ENCODE measurements at places on chromosomes 13 and 19.
A peak's percentile ranks its signal among the peaks of the same experiment; 100 is the strongest.

DNA sequence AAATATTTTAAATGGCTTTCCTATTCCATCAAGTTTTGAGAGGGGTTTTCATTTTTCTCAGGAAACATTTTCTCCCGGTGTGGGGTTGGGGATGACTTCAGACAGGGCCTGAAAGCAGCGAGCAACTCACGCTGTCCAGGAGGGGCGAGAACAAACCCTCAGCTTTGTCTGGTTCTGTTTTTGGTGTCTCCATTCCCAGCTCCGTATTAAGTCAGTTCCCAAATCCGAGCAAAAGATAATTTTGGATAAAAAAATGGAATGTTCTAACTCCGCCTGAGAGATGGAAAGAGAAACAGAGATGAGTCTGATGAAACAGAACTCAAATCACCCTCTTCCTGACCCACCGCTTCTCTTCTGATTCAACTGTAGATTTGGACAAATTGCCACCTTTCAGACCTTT, 38.4 kb downstream of the RFX2 start:
- DNase-seq, result no peak

DNA sequence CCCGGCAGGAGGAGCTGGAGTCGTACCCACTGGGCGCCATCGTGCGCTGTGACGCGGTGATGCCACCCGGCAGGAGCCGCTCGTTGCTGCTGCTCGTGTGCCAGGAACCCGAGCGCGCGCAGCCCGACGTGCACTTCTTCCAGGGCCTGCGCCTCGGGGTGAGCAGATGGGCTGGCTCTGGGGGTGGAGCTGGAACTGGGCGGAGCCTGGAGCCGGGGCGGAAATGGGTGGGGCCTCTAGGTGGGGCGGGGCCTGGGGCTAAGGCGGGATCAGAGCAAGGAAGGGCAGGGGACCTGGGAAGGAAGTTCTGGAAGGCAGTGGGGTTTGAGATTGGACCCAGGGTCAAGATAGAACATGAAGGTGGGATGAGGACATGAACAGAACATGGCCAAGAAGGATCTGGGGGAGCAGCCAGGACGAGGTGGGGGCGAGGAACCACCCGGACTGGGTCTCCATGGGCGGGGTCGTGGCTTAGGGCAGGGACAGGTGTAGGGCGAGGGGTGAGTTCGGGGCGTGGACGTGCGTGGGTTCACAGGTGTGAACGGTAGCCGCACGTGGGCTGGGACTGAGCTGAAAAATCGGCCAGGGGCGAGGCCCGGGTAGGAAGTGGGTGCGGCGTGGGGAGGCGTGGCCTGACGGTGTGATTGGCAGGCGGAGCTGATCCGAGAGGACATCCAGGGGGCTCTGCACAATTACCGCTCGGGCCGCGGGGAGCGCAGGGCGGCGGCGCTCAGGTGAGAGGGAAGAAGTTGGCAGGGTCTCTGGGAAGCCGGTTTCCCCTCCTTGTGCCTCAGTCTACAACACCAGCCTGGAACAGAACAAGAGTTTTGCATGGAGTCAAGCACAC, 4.7 kb downstream of the EPS8L1 start:
- no peak for DNase-seq

- DNase-seq, result peak; percentile 85
Observed at GRCh38 chr13:41193919-41194824, at the start of gene KBTBD7. Gene KBTBD7, minus strand, starts transcription at chr13:41194569. Its CDS starts 312 bp downstream, at chr13:41194257.

DNA sequence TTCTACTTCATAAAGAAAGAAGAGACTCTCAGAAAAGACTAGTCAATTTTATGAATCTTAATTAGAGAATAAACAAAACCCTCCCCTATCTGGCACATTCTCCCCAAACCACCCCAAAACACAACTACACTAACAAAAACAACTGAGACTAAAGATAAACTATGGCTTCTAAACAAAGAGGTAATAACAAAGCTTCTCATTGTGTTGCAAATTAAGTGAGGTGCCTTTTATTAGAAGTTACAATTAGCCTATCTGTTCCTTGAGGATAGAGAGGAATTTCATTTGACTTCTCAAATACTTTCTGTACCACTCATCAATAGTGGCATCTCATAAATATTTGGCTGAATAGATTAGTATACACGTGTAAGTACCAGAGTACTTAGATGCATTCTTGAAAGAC, 1196.2 kb downstream of the PCDH9 start:
- no peak for DNase-seq

DNA sequence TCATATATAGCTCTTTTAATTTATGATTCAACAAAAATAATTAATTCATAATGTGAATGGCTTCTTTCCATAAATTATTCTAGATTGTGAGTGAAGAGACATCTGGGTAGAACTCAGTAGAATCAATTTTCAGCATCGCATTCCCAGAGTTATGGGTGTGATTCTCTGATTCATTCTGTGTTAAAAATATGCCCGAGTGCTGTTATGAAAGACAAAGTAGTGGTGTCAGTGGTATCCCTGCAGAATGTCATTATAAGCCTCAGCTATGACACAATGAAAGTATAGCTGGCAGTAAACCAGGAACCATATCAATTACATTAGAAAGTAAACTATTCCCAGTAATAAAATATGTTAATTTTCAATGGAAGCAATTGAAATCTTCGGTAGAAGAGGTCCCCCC, 480.5 kb upstream of the SLITRK1 start:
- no peak for DNase-seq

- DNase-seq, result no peak
Observed at GRCh38 chr13:95643936-95644598, 439 bp downstream of the DZIP1 start.

GRCh38 chr13:100657881-100658315, 16.7 kb downstream of the TMTC4 start:
- DNase-seq, result no peak

DNA sequence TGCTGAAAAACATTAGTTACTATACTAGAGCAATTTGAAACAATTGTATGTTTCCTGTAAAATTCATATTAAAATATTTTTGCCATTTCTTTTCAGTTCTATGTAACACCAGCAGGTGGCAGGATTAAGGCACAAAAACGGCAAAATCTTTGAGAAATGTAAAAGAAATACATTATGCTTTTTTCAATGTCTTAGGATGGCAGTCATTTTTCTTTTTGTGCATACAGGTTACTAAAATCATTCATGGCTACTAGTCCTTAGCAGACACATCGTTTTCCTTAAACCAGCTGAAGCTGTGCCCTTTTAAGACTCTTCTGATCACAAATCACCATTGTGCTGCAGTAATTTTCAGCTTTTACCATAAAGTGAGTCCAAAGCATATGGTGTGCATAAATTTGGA, 800.7 kb upstream of the SLITRK5 start:
- no peak for DNase-seq

- DNase-seq, result no peak
Observed at GRCh38 chr13:106008540-106008939, 526.9 kb downstream of the EFNB2 start.

GRCh38 chr13:104683789-104684188, 1617.6 kb upstream of the SLC10A2 start:
- no peak for DNase-seq

GRCh38 chr13:85298387-85298924, 500.8 kb downstream of the SLITRK6 start:
- DNase-seq, result no peak

DNA sequence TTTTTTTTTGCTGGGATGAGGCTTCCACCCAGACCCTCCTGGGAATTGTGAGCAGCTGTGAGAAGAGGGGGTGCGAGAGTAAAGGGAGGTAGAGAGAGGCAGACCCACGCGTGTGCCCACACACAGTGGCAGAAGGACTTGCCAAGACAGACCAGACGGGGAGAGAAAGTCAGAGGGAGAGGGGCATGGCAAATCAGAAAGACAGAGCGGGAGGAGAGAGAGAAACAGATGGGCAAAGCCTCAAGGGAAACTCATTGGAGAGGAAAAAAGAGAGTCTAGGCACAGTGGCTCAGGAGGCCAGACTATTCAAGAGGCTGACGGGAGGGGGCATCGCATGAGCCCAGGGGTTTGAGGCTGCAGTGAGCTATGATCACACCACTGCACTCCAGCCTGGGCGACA, 17.0 kb downstream of the CATSPERG start:
- DNase-seq, result no peak

GRCh38 chr13:103335241-103335640, 269.0 kb upstream of the SLC10A2 start:
- DNase-seq, result no peak

DNA sequence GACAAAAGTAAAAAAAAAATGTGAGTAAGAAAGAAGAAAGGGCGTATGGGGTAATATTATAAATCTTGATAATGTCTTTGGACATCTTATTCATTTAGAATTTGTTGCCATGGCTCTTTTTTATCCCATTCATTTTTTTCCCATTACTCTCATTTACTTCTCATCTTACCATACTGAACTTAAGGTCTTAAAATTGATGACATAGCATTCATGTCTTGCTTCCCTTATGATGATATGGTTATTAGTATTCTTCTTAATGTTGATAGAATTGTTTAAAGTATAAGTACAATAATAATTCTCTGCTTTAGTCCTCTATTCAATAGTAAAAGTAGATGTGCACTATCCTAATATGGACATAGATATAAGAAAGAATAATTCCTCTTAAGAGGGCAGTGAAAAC, 204.1 kb upstream of the KLF12 start:
- no peak for DNase-seq

DNA sequence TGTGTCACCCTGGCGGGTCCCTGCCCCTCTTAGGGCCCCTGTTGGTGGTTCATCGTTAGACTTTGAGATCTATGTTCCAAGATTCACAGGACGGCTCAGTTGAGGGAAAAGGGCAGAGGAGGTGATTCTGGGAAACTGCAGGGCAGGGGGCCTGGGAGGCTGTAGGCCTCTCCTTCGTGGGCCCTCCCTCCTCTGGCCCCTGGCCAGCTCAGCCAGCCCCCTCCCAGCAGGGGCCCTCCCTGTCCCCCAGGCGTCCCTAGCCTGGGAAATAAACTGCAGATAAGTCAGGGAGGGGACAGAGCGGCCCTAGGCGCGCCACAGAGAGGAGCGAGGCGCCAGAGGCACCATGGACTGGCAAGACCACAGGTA, 6.5 kb downstream of the HIF3A start:
- no peak for DNase-seq

- DNase-seq, result no peak
Observed at GRCh38 chr19:13127811-13128575, 9.9 kb downstream of the NACC1 start.

- no peak for DNase-seq
Observed at GRCh38 chr19:44731622-44732021, 16.9 kb upstream of the BCL3 start.

- DNase-seq, result no peak
Observed at GRCh38 chr13:48068036-48068435, 26.9 kb downstream of the MED4 start.

DNA sequence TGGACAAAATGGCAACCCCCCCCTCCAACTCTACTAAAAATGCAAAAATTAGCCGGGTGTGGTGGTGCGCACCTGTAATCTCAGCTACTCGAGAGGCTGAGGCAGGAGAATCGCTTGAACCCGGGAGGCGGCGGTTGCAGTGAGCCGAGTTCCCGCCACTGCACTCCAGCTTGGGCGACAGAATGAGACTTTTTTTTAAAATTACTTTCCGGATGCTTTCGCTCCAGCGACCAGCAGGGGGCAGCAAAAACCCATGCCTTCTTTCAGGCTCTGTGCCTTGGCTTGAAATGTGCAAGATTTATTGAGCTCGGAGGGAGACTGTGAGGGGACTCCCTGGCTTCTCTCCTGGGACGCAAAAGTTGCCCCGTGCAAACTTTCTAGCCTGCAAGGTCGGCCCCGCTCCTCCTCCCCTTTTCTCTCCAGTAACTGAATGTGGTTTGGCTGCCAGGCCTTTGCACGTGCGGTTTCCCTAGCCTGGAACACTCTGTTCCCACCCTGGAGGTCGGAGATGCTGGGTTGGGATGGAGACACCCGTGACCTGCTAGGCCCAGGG, 61.4 kb upstream of the NFIC start:
- DNase-seq, result no peak

GRCh38 chr13:54216221-54216620, 1187.6 kb downstream of the OLFM4 start:
- no peak for DNase-seq

DNA sequence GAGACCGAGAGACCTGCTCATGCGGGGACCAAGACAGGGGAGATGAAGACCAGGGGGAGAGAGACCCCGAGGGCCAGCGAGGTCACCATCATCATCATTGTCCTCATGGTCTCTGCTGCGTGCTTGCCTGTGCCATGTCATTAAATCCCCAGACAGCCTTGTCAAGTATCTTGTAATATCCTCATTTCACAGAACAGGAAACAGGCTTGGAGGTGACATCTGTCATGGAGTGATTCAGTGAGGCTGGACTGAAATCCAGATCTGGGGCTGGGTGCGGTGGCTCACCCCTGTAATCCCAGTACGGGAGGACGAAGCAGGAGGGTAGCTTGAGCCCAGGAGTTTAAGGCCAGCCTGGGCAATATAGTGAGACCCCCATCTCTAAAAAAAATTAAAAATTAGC, 5.9 kb upstream of the NANOS2 start:
- DNase-seq, result no peak
